ENCODE measurements at places on chromosomes 7 and 10.

- DNase-seq: no peak
These were observed 173.0 kb upstream of the NPS start for GRCh38 chr10:127376071-127376470.

- DNase-seq: no peak
These were observed at the start of gene RBM20 for GRCh38 chr10:110643653-110644597. TSS of gene RBM20 (plus strand) at chr10:110644336. CDS start at chr10:110644455, 119 bp downstream.

DNA sequence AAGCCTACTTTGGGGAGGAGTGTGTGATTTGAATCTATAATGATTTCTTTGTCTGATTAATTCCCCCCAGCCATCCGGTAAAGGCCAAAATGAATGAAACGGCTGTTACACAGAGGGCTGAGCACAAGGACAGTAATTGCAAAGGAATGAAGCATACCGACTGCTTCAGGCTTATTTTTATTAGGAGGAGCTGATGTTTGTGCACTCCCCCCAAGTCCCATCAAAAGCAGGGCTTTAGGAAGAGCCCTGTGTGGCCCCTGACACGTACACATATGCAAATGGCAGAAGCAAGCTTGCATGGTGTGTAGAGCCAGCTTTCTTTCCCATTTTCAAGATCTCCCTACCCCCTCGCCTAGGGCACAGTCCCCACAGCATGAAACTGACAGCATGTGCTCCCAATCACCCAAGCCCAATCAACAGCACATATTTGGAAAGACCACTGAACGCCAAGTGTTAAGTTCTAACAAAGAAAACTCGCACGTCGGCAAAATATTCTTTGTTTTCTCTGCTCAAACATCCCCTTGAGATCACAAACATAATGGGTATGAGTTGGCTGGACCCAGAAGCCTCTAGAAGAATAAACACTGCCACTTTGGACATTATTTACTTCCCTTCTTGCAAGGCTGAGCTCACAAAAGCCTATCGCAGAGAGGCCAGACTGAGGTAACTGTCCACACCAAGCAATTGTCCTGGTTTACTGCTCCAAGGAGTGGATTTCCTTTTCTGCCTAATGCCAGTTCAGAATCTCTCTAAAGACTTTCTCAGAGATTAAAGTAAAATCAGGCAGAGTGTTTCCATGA lies 143.0 kb downstream of the CUBN start:
- no peak for DNase-seq

DNA sequence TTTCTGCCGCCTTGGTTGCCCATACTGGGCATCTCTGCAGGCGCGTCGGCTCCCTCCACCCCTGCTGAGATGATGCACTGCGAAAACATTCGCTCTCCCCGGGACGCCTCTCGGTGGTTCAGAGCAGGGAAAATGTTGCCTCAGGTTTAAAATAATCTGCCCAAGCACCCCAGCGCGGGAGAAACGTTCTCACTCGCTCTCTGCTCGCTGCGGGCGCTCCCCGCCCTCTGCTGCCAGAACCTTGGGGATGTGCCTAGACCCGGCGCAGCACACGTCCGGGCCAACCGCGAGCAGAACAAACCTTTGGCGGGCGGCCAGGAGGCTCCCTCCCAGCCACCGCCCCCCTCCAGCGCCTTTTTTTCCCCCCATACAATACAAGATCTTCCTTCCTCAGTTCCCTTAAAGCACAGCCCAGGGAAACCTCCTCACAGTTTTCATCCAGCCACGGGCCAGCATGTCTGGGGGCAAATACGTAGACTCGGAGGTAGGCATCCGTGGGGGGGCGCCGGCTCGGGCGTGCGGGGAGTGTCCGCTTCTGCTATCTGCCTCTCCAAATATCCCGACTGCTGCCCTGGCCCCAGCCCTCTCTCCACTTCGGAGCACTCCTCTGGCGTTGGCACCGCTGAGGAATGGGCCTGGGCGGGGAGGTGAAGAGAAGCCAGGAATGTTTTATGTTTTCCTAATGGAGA lies at the start of gene CAV1:
CAV1 (plus strand) TSS at position 428 of the 689 bp plus-strand sequence; CDS start at position 455, 27 bp downstream.
- no peak for DNase-seq

GRCh38 chr7:106609416-106609815 lies 51.5 kb downstream of the CCDC71L start:
- no peak for DNase-seq

DNA sequence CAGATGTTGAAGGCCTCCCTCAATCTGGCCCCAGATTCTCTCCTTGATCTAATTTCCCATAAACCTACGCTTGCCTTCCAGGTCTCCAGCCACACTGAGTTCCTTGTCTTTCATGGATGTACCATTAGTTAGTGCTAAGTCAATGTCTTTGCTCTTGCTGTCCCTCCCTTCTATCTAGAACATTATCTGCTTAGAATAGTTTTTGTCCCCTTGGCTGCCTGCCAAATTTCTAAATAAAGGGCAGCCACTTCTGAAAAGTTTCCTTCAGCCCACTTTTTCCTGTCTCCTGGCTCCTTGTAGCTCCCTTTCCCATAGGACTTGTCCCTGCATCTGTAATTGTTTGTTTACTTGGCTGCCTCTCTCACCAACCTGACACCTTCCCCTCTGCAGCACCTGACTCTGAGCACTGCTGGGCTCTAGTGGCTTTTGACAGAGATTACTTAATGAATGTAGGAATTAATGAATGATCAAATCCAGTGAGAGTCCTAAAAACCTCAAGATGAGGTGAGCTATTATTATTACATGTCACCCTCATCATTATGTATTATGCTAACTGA lies 58.3 kb downstream of the CXCL12 start:
- DNase-seq: no peak

DNA sequence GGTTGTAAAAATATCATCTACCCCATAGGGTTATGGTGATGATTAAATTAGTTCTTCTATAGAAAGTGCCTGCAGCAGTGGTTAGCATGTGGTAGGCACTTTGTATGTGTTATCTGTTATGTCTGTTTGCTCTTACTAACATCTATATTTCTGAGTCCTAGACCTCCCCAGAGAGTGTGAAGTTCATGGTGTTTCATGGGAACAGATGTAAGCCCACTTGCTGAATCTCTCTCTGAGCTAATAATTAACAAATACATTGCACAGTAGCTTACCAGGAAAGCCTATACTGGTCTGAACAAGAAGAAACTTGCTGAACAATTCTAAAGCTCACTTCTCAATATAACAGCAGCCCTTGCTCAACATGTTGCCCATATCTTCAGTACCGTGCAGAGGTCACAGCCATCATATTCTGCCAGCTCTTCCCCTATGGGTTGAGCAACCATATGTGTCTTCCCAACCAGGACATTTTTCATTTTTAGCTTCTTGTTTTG lies 100.1 kb downstream of the NPSR1 start:
- DNase-seq: no peak

GRCh38 chr7:96408881-96409280 lies 87.0 kb upstream of the SLC25A13 start:
- DNase-seq: no peak

DNA sequence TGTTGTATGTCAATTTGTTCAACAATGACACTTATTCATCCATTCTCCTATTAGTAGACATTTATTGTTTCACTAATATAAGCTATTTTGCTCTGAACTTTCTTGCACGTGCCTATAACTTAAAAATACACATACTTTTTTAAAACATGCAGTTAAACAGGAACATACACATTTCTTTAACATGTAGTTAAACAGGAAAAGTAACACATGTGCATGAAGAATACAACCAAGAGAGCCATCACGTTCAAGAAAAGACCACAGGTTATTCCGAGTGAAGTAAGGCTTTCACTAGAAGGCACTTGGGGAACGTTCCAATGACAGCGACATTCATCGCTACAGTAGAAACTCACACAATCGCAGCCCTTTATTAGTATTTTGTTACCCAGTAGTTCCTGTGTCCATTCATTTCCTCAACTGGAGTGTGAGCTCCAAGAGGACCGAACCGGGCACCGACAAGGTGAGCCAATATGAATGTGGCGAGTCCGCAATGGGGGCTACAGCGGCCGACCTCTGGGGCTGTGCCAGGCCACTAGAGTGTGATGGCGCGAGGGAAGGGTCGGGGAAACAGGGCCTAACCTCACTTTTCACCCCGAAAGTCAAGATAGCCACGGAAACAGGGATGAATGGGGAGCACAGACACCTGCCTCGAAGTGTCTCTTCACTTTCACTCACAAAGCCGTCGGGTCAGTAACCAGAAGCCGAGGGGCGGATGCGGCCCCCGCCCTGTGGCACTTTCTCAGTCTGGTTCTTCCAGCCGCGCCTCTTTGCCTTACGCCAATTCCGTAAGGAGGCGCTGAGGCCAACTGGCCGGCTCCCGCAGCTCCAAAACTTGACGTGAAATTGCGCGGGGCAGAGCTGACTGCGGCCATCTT lies 775 bp upstream of the SEPTIN7 start:
- peak; percentile 47 for DNase-seq

DNA sequence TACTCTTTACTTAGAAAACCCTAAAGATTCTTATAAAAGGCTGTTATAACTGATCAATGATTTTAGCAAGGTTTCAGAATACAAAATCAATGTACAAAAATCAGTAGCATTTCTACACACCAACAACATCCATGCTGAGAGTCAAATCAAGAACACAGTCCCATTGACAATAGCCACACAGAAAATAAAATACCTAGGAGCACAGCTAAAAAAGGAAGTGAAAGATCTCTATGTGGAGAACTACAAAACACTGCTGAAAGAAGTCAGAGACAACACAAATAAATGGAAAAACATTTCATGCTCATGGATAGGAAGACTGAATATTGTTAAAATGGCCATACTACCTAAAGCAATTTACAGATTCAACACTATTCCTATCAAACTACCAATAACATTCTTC lies 427.0 kb downstream of the KCNMA1 start:
- no peak for DNase-seq

DNA sequence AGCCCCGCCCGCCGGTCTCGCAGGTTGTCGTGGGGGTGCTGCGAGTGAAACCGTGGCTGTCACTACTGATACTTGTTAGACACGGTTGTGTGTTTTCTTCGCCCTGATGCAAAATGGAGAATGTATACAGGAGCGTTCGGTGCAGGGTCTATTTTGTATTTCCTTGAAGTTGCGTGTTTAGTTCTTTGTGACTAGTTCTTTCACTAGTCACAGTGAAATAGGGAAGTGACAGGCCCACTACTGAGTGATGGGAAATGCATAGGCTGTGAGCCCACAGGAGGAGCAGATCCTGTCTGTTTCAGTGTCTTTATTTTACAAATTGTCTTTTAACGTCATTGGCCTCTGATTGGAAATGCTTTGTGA lies 675 bp downstream of the ABRAXAS2 start:
- DNase-seq: no peak

GRCh38 chr7:19665399-19666008 lies 43.3 kb downstream of the POLR1F start:
- DNase-seq: no peak

DNA sequence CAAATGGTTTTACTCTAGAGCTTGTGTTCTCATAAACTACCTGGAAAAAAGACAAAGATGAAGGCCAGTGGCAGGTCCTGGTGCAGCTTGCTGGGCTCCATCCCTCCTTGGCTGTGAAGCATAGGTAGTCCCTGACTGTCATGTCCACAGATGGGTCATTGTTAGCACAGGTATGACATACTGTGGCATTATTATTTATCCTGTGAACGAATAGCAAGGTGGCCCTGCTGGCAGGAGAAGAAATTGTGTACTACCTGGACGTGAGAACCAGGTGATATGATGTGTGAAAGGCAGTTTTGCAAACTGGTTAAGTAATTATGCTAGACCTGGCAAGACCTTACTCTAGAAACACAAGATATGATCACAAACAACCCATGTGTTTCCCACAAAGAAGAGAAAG lies 63.9 kb downstream of the CCDC71L start:
- DNase-seq: no peak

GRCh38 chr7:22220941-22221340 lies 136.0 kb downstream of the RAPGEF5 start:
- DNase-seq: no peak

GRCh38 chr7:71193099-71193810 lies 61.3 kb downstream of the GALNT17 start:
- DNase-seq: no peak

DNA sequence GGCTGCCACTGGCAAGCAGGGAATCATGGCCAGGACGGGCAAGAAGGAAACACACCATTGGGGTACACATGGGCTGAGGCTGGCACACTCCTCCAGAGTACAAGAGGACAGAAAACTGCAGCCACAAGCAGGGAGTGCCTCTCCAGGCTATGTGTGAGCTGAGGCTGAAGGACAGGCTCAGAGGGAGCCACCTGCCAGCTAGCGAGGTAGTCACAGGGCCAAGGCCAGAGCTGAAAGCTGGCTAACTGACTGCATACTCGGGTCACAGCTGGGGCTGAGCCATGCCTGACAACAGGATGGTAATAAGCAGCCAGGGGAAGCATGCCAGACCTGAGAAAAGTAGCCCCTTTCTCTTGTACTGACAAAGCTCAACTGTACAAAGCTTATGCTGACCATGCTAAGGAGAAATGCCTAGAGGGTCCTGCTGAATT lies 52.0 kb downstream of the KIF5B start:
- DNase-seq: no peak

GRCh38 chr10:103772096-103772845 lies 83.1 kb downstream of the SH3PXD2A start:
- no peak for DNase-seq

DNA sequence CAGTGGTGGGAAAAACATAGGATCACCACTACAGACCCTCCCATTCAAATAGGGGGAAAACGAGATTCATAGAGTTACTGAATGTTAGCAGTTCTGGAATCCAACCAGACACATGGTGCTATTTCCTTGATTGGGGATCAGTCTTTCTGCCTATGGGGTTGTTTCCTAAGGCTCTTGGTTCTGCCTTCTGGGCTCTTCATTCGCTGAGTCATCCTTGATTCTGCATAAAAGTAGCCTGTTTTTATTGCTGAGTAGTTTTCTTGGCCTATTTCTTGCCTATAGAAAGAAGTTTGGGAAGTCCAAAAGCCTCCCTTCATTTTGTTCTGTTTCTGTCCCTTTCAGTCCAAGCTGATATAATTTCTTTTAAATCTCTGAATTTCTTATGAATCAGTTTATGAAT lies 99.3 kb upstream of the OIT3 start:
- no peak for DNase-seq

GRCh38 chr10:83289373-83289772 lies 849.9 kb upstream of the GHITM start:
- no peak for DNase-seq

GRCh38 chr10:119305860-119306513 lies 98.6 kb downstream of the GRK5 start:
- peak; percentile 79 for DNase-seq

DNA sequence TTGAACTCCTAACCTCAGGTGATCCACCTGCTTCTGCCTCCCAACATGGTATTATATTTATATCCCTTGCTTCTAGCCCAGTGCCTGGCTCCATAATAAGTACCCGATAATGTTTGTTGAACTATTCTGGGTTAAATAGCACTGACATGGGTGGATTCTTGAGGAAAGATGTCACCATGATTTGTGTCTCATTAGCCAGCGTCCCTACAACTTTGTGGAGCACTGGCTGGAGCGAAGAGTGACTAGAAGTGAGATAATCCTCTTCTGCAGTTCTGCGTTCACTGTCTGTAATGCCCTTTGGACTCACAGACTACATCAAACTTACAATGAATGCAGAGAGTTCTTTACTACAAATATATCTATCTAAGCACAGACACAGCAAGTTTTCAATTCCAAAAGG lies 16.9 kb upstream of the AKR1E2 start:
- DNase-seq: no peak

DNA sequence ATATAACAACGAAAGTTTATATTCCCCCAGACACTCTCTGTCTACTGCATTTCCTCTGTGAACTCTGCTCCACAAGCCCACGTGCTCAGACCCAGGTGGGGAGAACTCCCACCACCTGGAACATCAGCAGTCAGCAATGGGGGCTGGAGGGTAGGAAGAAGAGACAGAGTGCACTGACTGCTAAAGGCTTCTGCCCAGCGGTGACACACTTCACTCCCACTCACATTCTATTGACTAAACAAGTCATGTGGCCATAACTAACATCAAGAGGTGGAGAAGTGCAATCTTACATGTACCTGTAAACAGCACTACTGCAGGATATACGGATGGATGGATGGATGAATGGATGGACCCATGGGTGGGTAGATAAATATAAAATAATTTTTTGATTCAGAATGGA lies 122.2 kb downstream of the MPP7 start:
- DNase-seq: no peak
